ENCODE measurements at places on chromosomes 1 and 21.

DNA sequence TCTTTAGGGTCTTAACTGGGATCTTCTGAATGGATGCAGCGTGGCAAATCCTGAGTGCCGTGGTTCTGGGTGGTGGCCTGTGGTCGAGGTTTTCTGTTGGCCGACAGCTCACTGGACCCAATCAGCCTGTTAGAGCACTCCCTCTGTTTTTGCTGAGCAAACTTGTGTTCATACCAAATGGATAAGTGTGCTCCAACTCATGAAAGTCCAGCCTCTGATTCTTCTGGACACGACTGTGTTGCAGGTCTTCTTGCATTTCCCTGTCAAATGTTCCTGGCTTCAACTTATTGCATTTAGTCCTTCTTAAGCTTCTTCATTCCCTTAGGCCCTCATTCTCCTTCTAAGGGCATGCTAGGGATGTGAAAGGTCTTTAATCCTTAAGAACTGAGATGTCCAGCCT is 63.7 kb downstream of the AJAP1 start:
- no peak for DNase-seq

- peak; percentile 25 for DNase-seq
Observed at GRCh38 chr21:42423197-42423675, 19.5 kb downstream of the UBASH3A start.

DNA sequence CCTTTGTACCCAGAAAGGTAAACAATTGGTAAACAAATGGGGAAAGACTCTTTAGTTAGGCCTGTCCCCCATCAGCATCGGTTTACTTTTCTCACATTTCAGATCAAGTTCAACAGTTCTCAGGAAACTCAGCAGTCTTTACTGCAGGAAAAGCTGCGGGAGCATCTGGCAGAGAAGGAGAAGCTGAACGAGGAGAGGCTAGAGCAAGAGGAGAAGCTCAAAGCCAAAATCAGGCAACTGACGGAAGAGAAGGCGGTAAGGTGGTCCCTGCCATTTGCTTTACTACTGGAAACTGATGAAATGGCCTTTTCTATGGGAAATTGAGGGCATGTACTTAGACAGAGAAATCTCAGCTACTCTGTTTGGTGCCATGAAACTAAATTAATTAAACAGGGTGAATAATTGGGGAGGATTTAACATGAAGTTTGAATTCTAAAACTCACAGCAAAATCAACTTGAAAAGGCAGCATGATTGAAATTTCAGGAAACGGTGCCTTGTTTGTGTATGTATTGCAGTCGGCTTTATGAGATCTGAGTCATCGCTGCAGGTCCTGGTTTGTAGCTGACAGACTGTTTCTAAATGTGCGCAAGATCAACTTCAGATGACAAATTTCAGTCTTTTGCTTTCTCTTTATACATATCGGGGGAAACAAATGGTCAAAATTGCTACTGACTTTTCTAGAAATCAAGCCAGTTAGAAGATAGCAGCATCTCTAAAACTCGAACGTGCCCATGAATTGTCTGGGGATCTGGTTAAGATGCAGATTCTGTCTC is 67.9 kb upstream of the EFHD2 start:
- no peak for DNase-seq

GRCh38 chr1:234400773-234401172 is 27.5 kb downstream of the COA6 start:
- no peak for DNase-seq

GRCh38 chr1:168477792-168478191 is 66.0 kb downstream of the XCL2 start:
- no peak for DNase-seq

DNA sequence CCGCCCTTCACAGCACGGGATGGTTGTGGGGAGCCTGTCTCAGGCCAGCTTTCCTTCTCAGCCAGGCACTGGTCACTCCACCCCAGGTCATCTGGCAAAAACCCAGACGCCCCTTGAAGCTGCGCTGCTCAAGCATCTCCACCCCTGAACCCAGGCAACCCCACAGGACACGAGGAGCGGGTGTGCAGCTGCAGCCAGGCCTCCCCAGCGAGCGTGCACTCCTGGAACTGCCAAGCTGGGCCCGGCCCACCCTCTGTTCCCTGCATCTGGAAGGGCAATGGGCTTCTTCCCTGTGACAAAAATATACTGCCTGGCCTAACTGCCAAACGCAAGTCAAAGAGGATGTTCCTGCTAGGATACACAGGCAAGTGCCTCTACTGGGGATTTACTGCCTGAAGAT is 39.7 kb downstream of the SLC66A1 start:
- no peak for DNase-seq

- DNase-seq, result peak; percentile 22
Observed at GRCh38 chr1:31944205-31945089, 6.3 kb upstream of the PTP4A2 start.

- no peak for DNase-seq
Observed at GRCh38 chr1:35899941-35900340, 16.9 kb downstream of the AGO1 start.

GRCh38 chr1:30106125-30106524 is 617.3 kb downstream of the MATN1 start:
- no peak for DNase-seq

DNA sequence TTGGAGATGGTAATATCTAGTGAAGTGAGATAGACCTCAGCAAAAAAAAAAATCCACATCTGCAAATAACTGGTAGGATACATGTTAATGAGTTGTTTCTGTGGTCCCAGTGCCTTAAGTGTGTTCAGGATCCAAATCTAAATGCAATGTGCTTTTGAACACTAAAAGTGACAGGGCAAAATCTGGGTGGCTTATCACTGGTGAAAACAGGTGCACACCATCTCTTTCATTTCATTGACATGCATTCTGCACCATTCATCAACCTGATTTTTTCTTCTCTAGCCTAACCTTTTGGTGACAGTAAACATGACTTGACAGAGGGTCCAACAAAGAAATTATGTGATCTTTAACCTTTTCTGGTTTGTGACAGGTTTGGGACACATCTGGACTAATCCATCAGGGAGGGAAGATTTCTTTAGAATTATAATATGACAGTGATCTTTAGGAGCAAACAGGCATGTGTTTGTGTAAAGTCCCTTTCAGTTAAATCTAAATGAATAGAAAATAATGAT is 201.6 kb upstream of the NEGR1 start:
- no peak for DNase-seq

GRCh38 chr1:9362488-9362887 is 69.8 kb downstream of the SPSB1 start:
- DNase-seq, result no peak

GRCh38 chr1:83692524-83693381 is 306.2 kb downstream of the TTLL7 start:
- no peak for DNase-seq

DNA sequence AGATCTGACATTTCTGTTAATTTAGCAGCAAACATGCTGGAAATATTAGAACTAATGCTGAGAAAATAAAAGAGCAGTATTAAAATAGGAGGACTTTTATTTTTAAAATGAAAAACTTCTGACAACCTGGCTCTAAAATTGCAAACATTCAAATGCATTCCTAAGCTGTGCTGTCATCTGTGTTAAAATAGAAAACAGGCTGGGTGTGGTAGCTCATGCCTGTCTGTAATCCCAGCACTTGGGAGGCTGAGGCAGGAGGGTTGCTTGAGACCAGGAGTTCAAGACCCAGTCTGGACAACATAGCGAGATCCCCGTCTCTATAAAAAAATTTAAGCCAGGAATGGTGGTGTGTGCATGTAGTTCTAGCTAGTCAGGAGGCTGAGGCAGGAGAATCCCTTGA is 44.6 kb downstream of the MIGA1 start:
- DNase-seq, result no peak

GRCh38 chr1:26158908-26159742 is at the start of gene FAM110D:
FAM110D (plus strand) TSS chr1:26159079; CDS start chr1:26161292, 2,213 bp downstream.
- no peak for DNase-seq
